ENCODE measurements at places on chromosomes 11 and 22.
A peak's percentile ranks its signal among the peaks of the same experiment; 100 is the strongest.

DNA sequence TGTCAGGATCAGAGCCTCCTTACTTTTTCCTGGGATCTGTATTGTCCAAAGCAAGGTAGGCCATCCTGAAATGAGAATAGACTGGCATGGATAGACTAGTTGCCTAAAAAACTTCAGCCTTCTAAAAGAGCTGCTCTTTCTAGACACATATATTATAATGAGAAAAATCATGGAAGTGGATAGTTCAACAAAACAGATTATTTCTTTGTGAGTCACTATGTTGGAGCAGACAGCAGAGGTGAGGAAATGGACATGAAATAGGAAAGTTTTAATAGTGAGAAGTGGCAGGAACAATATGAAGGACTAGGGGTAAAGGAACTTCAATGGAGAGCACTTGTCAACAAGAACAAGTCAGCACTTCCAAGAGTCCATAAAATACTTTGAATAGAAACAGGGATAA is 101.9 kb upstream of the ANO3 start:
- no peaks in the 10 kb centered on the region for H3K4me1 ChIP-seq
- H3K27ac ChIP-seq: no peak overlapping the region
- no peaks in the 10 kb centered on the region for H3K27me3 ChIP-seq

DNA sequence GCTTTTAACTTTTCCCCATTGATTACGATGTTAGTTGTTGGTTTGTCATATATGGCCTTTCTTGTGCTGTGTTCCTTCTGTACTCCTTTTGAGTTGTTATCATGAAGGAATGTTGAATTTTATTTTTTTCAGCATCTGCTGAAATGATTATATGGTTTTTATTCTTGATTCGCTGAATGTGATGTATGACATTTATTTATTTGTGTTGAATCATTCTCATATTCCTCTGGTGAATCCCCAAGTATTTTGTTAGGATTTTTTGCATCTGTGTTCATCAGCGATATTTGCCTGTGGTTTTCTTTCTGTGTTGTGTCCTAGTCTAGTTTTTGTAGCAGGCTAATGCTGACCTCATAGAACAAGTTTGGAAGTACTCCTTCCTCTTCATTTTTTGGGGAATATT is 78.2 kb downstream of the GGT1 start:
- peaks cover 26% of the 10 kb centered on the region for H3K27me3 ChIP-seq
- DNase-seq: no peak
- H3K4me1 ChIP-seq: no peaks in the 10 kb centered on the region
- H3K4me3 ChIP-seq: no peak overlapping the region
- H3K27ac ChIP-seq: no peak overlapping the region
- H3K36me3 ChIP-seq: no peaks in the 10 kb centered on the region

DNA sequence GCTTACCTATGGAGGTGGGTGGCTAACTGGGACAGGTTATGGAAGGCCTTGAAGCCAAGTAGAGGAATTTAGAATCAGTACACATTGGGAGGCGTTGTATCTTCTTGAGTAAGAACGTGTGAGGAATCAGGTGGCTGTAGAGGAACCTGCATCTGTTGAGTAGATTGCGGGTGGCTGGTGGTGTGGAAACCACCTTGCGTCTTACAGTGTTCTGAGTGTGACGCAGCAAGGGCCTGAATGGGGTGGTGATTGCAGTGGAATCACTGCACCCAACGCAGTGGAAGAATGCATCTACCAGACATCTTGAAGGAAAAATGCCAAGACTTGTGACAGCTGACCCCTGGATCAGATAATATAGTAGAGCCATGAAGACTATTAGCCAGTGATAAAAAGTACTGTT is 110.8 kb upstream of the NNMT start:
- no peaks in the 10 kb centered on the region for H3K27me3 ChIP-seq
- H3K4me1 ChIP-seq: peaks cover 14% of the 10 kb centered on the region
- DNase-seq: no peak
- no peaks in the 10 kb centered on the region for H3K36me3 ChIP-seq
- no peak overlapping the region for H3K4me3 ChIP-seq

DNA sequence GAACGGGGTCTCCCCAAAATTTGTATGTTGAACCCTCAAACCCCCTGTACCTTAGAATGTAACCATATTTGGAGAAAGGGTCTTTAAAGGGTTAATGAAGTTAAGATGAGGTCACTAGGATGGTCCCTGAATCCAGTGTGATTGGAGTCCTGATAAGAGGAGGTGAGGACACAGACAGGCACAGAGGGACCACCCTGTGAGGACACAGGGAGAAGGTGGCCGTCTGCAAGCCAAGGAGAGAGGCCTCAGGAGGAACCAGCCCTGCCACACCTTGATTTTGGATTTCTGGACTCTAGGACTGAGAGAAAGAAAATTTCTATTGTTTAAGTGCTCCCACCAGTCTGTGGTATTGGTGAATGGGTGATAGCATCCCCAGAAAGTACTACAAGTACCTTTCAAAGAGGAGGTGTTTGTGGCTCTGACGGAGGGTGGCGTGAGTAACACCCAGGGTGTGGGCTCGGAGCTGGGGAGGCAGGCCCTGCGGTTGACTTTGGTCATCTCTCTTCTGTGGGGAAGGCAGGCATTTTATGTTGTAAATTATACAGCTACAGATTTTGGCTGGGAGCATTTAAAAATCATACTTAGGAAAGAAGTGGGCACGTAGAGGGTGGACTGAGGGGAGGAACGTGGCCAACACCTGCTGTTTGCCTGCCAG is 13.8 kb downstream of the MRGPRF start:
- no peak overlapping the region for H3K27ac ChIP-seq
- no peaks in the 10 kb centered on the region for H3K36me3 ChIP-seq
- H3K4me1 ChIP-seq: no peaks in the 10 kb centered on the region

GRCh38 chr11:57430952-57431351 is 4.0 kb upstream of the SLC43A3 start:
- no peak for DNase-seq
- no peaks in the 10 kb centered on the region for H3K27me3 ChIP-seq
- H3K4me3 ChIP-seq: no peak overlapping the region
- peaks cover 37% of the 10 kb centered on the region for H3K4me1 ChIP-seq
- H3K36me3 ChIP-seq: no peaks in the 10 kb centered on the region

DNA sequence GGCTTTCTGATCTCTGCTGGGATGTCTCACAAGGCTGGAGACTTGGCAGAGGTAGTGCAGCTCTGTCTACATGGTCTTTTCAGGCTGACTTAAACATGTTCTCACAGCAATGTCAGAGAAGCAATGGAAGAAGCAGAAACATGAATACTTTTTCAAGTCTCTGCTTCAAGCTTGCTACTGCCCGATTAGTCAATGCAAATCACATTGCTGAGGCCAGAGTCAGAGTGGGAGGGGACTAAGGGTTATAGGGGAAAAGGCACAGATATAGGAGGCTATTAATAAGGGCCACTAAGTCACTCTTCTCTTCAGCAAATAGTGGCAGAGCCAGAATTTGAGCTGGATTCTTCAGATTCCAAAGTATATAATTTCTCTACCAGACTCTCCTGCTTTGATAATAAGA is 390.5 kb downstream of the TMEM135 start:
- no peaks in the 10 kb centered on the region for H3K4me1 ChIP-seq
- no peak overlapping the region for H3K27ac ChIP-seq
- no peak overlapping the region for H3K4me3 ChIP-seq
- no peak for DNase-seq

DNA sequence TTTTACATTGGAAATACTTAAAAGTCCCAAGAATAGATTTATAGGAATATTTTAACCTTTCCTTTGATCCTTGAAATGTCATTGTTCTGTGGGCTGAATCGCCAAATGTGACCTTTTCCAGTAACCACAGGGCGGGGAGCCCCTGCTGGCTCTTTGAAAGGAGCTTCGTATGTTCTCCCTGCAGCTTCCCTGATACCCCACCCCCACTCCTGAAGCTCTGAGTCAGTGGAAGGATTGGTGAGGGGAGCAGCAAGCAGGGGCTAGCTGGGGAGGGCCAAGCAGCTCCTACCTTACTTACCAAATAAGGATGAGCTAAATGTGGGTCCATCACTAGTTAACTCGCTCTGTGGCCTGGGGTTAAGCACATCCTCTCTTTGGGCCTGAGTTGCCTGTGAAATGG is 87.7 kb downstream of the CHST1 start:
- peaks cover 79% of the 10 kb centered on the region for H3K27me3 ChIP-seq
- H3K4me3 ChIP-seq: no peak overlapping the region
- no peaks in the 10 kb centered on the region for H3K36me3 ChIP-seq
- DNase-seq: no peak
- no peak overlapping the region for H3K27ac ChIP-seq

DNA sequence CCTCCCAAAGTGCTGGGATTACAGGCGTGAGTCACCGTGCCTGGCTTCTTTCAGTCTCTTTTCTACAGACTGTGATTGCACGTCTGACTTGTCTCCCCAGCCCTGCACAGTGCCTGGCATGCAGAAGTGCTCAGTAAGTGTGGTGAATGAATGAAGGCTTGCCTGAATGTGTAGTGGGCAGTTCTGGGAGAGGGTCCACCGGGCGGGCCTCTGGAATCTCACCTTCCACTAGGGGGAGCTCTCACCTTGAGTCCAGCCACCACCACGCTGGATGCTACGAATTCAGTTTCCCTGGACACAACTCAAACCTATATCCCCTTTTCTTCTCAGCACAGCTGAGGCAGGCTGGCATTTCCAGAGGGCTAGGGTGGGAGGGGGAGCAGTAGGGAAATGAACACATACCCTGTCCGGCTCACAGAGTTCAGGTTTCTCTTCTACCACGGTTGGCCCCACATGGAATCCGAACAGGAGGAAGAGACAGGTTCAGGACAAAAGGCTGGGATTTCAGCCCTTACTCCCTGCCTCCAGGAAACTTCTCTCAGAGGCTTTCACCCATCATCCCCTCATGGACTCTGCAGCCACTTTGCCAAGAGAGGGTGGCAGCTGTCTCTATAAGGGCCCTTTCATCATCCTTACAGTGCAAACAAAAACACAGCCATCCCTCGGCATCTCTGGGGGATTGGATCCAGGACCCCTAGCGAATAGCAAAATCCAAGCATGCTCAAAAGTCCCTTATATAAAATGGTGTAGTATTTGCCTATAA is 86.8 kb downstream of the NECTIN1 start:
- H3K4me1 ChIP-seq: no peaks in the 10 kb centered on the region
- no peak for DNase-seq
- no peak overlapping the region for H3K4me3 ChIP-seq
- H3K27ac ChIP-seq: no peak overlapping the region

DNA sequence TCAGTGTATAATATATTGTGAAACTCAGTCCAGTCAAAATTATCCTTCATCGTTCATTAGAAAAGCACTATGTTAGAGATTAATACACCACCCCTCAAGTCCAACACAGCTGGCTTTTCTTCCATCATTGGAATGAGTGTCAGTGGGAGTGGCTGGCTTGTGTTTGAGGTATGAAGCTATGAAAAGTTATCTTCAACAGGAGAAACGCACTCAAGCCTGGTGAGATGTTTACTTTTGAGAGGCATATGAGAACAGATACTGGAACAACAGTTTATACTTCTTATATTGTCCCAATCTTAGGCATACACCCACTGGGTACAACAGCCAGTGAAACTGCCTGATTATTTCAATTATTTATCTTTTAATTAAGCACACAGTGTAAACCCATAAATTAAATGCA is 34.3 kb downstream of the PLEKHB1 start:
- no peaks in the 10 kb centered on the region for H3K27me3 ChIP-seq
- H3K4me3 ChIP-seq: no peak overlapping the region
- H3K4me1 ChIP-seq: no peaks in the 10 kb centered on the region
- DNase-seq: no peak

DNA sequence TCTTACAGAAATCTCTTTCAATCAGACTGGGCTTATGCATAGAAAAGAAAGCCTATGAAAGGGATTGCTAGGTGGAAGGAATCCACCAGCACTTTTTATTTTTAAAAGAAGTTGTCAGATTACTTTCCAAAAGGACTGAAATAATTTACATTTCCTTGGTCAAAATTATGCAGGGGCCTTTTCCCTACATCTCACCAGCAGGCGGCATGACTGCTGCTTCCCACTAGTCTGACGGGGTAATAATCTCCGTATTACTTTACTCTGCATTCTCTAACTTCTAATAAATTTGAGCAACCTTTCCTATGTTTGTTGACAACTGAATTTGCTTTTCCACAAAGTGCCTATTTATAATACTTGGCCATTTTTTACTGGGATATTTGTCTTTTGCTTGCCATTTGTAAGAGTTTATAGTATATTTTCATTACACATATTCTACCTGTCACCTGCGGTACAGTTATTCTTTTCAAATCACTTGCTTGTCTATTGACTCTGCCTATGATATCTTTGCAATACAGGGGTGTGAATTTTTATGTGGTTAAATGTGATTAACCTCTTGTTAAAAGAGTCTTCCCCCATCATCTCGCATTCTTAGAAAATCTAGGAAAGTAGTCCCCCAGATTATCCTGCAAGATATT is 51.9 kb upstream of the USP47 start:
- H3K27me3 ChIP-seq: peaks cover 4% of the 10 kb centered on the region
- H3K4me3 ChIP-seq: no peak overlapping the region

GRCh38 chr22:27747396-27748221 is 53.9 kb downstream of the MN1 start:
- H3K27me3 ChIP-seq: no peaks in the 10 kb centered on the region
- no peaks in the 10 kb centered on the region for H3K36me3 ChIP-seq
- no peaks in the 10 kb centered on the region for H3K4me1 ChIP-seq
- DNase-seq: no peak
- H3K4me3 ChIP-seq: no peak overlapping the region

DNA sequence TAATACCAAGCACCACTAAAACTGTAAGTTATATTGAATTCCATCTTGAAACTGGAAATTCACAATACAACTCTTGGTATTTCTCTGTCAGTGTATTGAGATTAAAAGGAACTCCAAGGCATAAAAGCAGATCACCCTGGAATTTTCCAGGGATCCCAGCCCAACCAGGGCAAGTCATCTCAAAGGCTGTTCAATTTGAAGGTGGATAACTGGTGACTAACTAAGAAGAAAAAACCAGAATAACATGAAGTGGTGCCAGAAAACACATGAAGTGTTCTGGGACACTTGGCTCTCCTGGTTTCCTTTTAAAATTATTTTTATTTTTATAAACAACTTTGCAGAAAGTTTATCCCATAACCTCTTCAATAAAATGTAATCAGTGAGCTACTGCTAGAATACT is 7.8 kb upstream of the BMAL1 start:
- H3K4me3 ChIP-seq: no peak overlapping the region
- DNase-seq: no peak
- no peaks in the 10 kb centered on the region for H3K4me1 ChIP-seq
- peaks cover 7% of the 10 kb centered on the region for H3K27me3 ChIP-seq
- no peaks in the 10 kb centered on the region for H3K36me3 ChIP-seq

DNA sequence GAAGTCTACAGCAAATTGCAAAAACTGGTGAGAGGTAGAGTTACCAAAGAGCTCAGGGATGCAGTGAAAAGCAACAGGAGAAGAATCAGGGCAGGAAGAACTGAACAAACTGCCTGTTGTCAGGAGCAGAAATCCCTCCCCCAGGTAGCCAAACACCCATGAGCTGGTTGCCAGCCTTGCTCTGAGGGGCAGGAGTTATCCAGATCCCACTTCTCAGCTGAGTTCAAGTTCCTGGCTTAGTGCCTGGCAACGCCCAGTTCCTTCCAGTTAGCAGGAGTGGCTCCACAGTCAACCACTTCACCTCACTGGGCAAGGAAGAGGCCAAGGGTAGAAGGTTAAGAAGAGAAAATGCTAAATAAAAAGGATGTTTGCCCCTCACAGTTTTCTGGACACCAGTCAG is 1.9 kb upstream of the MPZL2 start:
- H3K4me1 ChIP-seq: peaks cover 44% of the 10 kb centered on the region
- peak overlapping the region; percentile 70 for H3K27ac ChIP-seq
- H3K4me3 ChIP-seq: no peak overlapping the region
- DNase-seq: peak; percentile 64
- H3K27me3 ChIP-seq: no peaks in the 10 kb centered on the region
- no peaks in the 10 kb centered on the region for H3K36me3 ChIP-seq

GRCh38 chr11:2109541-2110019 is 29.6 kb downstream of the IGF2 start:
- peak; percentile 36 for DNase-seq
- no peak overlapping the region for H3K4me3 ChIP-seq
- no peaks in the 10 kb centered on the region for H3K36me3 ChIP-seq
- no peak overlapping the region for H3K27ac ChIP-seq
- H3K4me1 ChIP-seq: no peaks in the 10 kb centered on the region
